ENCODE measurements at places on chromosomes 4 and X.

GRCh38 chrX:154829926-154830442 is 4.5 kb downstream of the SMIM9 start:
- no peak for DNase-seq

GRCh38 chr4:13705521-13706041 is 78.1 kb upstream of the BOD1L1 start:
- DNase-seq = peak; percentile 18

GRCh38 chr4:71377561-71377960 is 38.7 kb downstream of the SLC4A4 start:
- peak; percentile 47 for DNase-seq

DNA sequence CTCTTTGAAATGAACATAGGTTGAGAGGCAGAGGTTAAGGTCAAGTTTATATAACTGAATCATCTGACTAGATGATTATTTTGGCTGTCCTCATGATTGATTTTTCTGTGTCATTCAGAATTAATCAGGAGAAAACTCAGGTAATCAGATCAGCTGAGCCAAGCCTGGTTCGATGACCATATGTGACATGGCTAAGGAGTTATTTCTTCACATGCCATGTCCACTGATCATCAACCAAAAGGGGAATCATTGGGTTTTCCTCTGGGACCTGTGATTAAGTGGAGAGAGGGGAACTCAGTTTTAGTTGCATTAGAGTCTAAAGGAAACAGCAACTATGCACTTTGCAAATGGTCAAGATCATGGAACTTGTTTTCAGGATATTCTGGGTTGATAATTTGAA is 20.3 kb upstream of the PACRGL start:
- DNase-seq = no peak

DNA sequence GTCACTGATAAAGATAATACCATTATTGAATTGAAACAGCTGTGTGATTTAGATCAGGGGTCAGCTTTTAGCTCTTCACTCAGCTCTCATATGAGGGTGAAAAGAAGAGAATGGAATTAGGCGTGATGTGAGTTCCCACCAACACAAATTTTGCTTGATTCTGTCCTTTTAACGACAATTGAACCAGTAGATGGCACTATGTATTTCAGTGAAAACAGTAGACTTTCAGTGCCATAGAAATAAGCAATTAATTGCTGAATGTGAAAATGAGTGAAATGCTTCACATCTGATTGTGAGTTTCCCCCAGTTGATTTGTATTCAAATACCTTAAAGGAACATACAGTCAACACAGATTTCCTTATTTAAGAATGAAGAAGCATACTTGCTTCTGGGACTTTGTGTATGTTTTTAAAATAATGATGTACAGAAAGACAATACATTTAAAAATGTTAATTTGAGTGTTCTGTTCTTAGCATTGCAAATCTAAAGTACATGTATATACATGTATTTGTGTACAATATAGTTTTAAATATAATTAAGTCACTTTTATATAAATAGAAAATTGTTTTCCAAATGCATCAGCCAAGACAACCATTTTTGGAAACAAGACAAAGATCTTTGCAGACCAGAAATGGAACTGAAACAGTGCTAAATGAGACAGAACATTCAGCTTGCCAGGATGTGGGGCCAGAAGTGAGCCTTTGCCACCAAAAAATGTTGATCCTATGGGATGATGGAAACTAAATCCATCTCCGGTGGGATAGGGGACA is 178.8 kb downstream of the SNCA start:
- no peak for DNase-seq

GRCh38 chrX:1466971-1467561 is 14.4 kb upstream of the ASMTL start:
- DNase-seq = no peak

DNA sequence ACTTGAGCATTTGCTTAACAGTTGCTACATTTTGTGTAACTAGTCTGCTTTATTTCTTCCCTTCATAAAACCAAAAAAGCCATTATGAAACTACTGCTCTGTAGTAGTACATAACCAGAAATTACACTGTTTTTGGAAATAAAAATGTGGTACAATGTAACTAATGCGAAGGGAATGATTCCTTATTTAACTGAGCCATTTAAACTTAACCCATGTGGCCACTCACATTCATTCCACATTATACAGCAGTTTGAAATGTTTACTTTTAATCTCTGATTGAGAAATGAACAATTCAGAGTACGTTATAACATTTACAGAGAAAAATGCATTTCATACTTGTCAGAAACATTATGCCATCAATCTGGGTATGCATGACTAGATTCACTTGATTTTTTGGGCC is 94.2 kb downstream of the NYX start:
- DNase-seq = no peak

GRCh38 chrX:26050099-26050498 is 88.0 kb upstream of the MAGEB18 start:
- no peak for DNase-seq

- DNase-seq = no peak
Observed at GRCh38 chrX:124395145-124395880, 49.0 kb downstream of the SH2D1A start.

DNA sequence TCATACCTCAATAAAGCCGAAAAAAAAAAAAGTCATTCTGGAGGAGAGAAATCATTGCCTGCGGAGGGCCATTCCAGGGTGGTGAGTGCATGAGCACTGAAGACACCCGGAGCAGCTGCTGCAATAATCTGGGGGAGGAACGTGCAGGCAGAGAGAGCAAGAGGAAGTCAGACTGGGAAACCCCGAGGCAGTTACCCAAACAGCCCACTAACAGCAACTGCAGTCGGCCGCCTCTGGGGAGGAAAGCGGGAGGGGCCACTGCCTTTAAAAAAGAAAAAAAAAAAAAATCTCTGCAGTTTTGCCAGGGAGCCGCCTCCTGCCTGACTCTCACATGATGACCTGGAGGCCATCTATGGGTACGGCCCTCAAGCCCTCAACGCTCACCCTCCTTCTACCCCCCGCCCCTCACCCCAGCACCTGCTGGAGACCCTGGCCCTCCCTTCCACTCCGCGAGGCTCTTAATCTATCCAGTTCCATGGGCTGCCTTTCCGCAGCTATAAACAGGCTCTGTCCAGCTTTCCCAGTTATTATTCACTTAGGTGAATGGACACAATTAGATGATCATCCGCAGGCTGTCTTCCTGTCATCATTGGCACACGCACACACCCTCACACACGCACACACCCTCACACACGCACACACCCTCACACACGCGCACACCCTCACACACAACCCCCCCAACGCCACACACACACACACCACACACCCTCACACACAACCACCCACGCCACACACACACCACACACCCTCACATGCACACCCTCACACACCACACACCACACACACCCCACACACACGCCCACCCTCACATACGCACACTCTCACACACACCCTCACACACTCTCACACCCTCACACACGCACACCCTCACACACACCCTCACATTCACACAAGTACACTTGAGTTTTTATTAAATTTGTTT is 3.4 kb upstream of the AVPR2 start:
- DNase-seq = peak; percentile 84

DNA sequence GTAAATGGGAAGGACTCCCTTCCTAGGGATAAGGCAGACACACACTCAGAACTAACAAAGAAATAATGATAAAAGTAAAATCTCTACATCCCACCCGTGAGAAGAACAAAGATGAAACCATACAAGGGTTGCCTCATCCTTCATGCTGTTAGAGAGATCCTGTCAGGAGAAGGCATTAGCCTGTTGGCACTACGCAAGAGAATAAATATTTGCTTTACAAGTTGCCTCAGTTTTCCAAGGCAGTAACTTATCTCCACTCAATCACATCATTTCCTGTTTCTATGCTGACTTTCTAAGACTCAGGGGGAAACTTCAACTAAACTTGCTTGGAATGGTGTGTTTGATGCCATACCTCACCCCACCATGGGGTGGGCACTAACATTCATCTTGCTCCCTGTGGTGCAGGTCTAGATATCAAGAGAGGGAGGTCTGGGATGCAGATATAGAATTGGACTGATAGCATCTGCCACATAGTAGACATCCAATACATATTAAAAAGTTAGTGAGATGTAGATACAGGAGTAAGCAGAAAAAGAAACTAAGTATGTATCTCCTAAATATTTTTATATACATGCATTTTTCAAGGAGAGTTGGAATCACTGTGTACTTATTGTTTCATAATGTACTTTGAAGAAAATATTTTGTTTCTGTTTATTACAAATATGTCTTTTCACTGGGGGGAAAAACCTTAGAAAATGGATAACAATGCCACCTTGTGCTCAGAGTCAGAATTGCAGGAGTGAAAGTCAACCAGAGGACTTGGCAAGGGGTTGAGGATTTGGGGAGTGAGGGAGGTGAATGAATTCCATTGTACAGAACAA is 57.2 kb upstream of the BEX4 start:
- DNase-seq = peak; percentile 40

DNA sequence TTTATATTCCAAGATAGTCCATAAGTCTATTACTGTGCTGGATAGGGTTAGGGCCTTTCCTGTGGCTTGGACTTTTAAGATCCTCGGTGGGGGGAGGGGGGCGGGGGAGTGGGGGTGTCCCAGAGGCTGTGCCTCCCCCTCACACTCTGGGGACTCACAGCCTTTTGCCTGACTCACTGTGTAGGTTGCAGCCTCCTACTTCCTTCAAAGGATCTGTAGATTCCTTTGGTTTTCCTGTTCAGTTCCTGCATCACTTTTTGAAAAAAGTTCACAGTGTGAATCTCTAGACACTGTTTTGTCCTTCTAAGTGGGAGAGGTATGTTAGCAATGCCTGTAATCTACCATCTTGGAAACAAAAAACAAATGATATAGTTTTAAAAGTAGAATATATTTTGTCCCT is 999.9 kb downstream of the GLUD2 start:
- DNase-seq = peak; percentile 1

DNA sequence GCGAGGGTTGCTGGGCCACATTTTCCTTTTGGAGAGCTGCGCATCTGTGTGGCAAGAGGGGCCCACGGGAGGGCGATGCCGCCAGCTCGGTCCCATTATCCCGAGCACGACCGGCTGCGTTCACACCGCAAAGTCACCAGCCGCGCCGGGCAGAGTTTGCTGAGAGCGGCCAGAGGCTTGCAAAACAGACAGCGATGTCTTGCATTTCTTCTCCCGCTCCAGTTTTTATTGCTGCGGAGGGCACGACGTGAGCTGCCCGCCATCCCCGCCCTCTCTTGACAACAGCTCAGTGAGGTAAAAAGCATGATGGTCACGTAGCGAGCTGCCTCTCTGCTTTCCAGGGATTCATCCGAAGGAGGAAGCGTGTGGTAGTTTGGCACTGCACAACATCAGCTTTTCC is 102.1 kb upstream of the TENM3 start:
- no peak for DNase-seq

DNA sequence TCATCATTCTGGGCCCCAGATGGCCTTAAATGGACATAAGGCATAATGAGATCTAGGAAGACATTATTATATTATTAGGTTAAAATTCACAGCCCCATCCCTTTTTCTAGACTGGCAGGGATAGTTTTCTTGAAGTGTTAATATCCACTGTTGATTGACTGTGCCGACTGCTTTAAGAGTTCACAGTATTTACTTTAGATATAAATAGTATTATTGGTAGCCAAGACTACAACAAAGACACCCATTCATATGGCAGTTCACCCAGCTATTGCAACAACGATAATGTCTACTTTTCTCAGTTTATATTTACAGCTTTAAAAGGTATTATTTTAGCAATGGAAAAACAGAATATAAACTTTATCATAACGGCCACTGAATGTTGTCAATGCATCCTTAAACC is 922.2 kb upstream of the POU3F4 start:
- no peak for DNase-seq

DNA sequence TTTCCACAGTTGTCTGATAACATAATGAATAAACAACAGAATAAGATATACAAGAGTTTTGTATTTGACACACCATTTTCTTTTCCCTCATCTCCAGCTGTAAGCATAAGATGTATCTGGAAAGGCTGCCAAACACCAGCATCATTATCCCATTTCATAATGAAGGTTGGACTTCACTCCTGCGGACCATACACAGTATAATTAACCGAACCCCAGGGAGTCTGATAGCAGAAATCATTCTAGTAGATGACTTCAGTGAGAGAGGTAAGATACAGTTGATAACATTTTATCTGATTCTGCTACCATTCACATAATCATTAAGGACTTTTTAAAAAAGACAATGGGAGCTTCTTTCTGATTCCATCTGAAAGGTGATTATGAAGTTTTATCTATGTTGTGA is 535.2 kb downstream of the GALNTL6 start:
- DNase-seq = no peak

- DNase-seq = no peak
Observed at GRCh38 chr4:89837993-89838390, 1.0 kb upstream of the SNCA start.

All from urothelium cell line (cell line).